Tibial nerve (tissue), 4 donors: ENCODE measurements at places on chromosomes 16 and 17.

DNA sequence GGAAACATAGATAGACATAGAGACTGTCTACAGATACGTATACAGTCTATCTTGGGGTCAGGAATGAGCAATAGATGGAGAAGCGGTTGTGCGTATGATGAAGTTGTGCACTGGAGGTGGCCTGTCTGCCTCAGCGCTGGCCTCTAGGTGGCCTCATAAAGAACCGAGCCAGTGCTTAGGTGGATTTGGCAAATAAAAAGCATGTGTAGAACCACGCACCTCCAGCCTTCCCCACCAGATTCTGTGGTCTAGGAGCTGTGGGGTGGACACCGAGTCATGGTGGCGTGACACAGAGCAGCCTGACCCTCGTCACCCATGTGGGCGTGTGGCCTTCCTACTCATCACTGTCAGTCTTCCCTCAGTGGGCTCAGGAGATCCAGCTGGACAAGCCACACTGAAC, 34.0 kb downstream of the PGS1 start:
- no peaks in the 10 kb centered on the region for H3K27me3 ChIP-seq
- no peak overlapping the region for H3K4me3 ChIP-seq
- H3K27ac ChIP-seq = peak overlapping the region; percentile 69
- no peaks in the 10 kb centered on the region for H3K36me3 ChIP-seq

- no peak for DNase-seq
- no peak overlapping the region for H3K27ac ChIP-seq
- peaks cover 11% of the 10 kb centered on the region for H3K4me1 ChIP-seq
- H3K36me3 ChIP-seq = peaks cover 81% of the 10 kb centered on the region
Measured at GRCh38 chr16:58040945-58041627, 15.5 kb downstream of the MMP15 start.

DNA sequence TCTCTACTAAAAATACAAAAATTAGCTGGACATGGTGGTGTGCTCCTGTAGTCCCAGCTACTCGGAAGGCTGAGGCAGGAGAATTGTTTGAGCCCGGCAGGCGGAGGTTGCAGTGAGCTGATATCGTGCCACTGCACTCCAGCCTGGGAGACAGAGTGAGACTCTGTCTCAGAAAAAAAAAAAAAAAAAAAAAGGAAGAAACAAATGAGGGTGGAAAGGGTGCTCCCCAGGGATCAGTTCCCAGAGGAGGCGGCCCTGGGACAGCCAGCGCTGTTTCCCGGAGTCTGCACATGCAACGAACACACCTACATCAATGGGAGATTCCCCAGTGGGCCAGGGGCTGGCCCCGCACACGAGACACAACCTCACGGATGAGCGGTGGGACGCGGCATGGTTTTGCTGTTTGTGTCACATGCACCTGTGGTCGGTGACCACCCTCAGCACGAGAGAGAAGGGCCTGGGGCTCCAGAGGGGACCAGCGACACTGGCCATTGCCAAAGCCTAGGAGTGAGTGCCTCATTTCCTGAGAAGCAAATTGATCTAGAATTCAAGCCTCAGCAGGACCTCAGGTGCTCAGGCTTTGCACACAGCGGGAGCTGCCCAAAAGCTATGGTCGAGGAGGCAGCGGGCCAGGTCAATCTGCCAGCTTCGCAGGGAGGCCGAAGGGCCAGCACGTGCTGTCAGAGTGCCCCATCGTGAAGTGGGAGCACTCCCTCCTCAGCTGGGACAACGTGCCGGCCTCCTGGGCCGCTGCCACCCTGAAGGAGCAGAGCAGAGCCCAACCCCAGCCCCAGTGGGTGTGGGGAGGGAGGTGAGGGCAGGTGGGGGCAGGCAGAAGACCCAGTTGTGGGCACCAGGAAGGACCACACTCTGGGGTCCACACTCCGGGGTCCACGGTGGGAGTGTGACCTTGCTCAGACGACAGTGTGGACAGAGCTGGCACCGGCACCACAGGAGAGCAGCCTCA, 13.8 kb upstream of the WDR45B start:
- H3K4me1 ChIP-seq = no peaks in the 10 kb centered on the region
- peak overlapping the region; percentile 13 for H3K27ac ChIP-seq
- no peak overlapping the region for H3K4me3 ChIP-seq

DNA sequence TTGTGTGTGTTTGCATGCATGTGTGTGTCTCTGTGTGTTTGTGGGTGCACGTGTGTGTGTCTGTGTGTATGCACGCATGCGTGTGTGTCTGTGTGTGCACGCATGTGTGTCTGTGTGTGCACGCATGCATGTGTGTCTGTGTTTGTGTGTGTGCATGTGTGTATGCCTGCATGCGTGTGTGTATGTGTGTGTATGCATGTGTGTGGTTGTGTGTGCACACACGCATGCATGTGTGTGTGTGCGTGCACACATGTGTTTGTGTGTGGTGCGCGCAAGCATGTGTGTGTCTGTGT, 239.9 kb upstream of the TNRC6C start:
- no peaks in the 10 kb centered on the region for H3K36me3 ChIP-seq
- H3K27ac ChIP-seq = no peak overlapping the region
- DNase-seq = no peak
- no peaks in the 10 kb centered on the region for H3K4me1 ChIP-seq
- H3K27me3 ChIP-seq = no peaks in the 10 kb centered on the region

DNA sequence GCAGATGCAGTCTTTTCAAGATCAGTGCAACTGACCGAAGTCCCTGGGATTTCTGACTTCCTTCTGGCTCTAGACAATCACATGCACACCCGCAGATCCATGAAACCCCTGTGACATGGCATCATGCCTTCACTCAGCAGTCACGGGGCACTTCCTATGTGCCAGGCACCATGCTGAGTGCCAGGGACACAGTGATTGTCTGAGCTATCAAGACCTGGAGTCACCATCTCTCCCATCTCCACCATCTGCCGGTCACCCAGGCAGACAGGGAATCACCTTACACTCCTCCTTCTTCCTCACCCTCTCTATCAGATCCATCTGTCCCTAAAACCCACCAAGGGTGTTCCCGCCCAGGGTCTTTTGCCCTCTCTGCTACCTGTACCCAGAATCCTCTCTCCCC, 5.3 kb downstream of the BEAN1 start:
- no peak overlapping the region for H3K4me3 ChIP-seq
- no peak for DNase-seq
- H3K36me3 ChIP-seq = no peaks in the 10 kb centered on the region
- H3K27me3 ChIP-seq = peaks cover 39% of the 10 kb centered on the region
- H3K27ac ChIP-seq = no peak overlapping the region

DNA sequence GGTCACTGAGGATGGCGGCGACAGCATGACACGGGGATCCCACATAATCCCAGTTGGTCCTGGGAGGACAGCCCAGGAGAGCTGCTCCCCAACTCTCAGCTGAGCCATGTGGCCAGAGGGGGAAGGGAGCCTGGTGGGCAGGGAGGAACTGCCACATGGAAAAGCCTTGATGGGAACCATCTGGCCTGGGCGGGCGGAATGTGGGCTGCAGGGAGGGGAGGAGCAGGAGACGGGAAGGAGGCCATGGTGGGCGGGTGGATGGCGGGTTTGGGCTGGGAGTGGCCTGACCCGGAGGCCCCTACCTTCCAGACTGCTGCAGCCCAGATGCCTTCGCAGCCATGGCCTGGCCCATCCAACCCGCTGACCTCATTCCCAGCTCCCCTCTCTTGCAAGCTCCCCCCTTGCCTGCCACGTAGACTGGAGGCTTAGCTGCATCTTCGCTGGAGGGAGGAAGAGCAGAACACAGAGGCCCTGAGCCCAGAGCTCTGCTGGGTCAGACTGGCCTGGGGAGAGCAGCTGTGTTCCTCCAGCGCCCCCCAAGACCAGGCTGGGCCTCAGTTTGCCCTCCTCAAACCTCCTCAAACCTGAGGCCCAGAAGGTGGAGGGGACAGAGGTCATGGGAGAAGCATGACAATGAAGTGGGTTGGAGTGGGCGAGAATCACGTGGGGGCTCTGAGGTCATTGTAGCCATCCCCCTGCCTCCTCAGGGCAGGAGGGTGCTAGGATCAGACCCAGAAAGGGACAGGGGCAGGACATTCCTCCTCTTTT, 8.2 kb upstream of the COL1A1 start:
- no peaks in the 10 kb centered on the region for H3K27me3 ChIP-seq
- peaks cover 81% of the 10 kb centered on the region for H3K4me1 ChIP-seq
- no peak overlapping the region for H3K4me3 ChIP-seq

DNA sequence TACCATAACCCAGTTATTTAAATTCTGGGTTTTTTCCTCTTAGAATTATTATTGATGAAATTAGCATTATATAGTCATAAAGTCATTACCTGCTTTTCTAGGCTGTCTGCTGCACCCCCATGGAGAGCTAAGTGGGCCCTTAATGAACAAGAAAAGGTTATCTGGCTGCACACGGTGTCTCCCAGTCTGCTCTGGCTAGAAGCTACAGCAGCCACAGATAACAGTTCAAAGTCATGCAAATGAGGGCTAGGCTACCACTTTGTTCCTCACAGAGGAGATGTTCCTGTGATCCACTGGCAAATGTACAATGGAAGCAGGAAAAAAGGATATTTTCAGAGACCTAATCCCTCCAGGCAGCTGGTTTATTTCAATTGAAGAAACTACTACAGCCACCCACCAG, 112.1 kb downstream of the SNX11 start:
- no peak overlapping the region for H3K27ac ChIP-seq
- no peak for DNase-seq
- H3K4me1 ChIP-seq = no peaks in the 10 kb centered on the region
- H3K36me3 ChIP-seq = no peaks in the 10 kb centered on the region
- no peaks in the 10 kb centered on the region for H3K27me3 ChIP-seq

DNA sequence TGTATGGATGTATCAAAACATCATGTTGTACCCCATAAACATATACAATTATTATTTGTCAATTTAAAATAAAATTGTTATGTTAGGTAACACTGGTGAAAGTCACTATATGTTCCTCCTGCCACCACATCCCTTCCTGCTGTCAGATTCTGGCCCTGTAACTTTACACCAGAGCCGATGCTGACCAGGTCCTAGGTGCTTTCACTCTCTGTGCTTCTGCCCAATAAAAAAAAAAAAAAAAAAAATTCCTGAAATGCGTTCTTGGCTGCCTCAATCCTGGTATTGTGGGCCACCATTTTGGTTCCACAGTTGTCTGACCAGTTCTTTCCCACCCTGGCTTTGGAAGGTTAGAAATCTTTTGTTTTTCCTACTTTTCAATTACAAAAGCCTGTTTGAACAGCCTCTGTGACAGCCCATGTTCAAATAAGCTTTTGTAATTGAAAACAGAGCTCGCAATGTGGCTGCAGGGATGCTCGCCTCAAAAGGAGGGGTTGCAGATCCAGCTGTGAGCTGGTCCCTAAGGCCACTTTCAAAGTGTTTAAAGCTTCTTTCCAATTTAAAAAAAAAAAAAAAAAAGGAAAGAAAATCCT, 831.0 kb upstream of the EEF2KMT start:
- H3K27me3 ChIP-seq = no peaks in the 10 kb centered on the region
- H3K4me1 ChIP-seq = no peaks in the 10 kb centered on the region
- no peaks in the 10 kb centered on the region for H3K36me3 ChIP-seq
- H3K27ac ChIP-seq = no peak overlapping the region

DNA sequence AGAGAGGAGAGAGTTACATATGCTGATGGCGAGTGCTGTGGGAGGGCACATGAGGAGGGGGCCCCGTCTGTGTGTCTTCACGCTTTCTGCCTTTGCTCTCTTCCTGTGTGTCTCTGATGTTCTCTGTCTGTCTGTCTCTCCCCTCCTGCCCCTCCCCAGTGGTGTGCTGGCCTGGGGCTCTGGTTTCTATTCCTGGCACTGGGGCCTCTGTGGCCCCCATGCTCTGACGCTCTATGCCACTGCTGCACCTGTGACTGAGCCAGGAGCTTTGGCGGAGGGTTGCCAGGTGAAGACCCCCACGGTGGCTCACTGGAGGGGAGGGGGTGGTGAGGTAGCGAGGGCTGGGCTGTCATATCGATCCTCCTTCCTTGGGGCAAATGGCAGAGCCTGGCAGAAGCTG, 24.6 kb upstream of the BRD7 start:
- H3K27ac ChIP-seq = no peak overlapping the region
- H3K27me3 ChIP-seq = no peaks in the 10 kb centered on the region
- H3K36me3 ChIP-seq = no peaks in the 10 kb centered on the region

DNA sequence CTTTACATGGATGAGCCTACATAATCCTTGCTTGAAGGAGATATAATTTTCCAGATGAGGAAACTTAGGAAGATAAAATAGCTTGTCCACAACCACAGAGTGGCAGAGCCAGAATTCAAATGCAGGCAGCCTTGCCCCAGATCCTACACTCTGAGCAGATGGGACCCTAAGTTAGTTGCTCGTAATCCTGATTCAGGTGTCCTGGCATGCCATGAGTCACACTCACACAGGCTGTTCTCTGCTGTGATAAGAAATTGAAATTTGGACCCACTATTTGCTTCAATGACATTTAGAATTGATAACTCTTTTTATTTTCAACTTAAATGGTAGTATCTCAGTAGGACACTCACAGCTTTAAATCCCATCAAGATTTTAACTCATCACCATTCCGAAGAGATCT, 150.7 kb upstream of the CACNG5 start:
- no peak for DNase-seq
- H3K36me3 ChIP-seq = peaks cover 12% of the 10 kb centered on the region
- H3K27me3 ChIP-seq = no peaks in the 10 kb centered on the region
- peaks cover 51% of the 10 kb centered on the region for H3K4me1 ChIP-seq
- no peak overlapping the region for H3K4me3 ChIP-seq
- no peak overlapping the region for H3K27ac ChIP-seq

- no peaks in the 10 kb centered on the region for H3K36me3 ChIP-seq
- no peak overlapping the region for H3K4me3 ChIP-seq
- DNase-seq = no peak
- no peaks in the 10 kb centered on the region for H3K27me3 ChIP-seq
Measured at GRCh38 chr16:56113223-56113622, 78.1 kb upstream of the GNAO1 start.

GRCh38 chr16:595942-596735, 6.3 kb downstream of the RAB40C start:
- no peaks in the 10 kb centered on the region for H3K4me1 ChIP-seq
- no peaks in the 10 kb centered on the region for H3K27me3 ChIP-seq
- no peaks in the 10 kb centered on the region for H3K36me3 ChIP-seq
- no peak overlapping the region for H3K4me3 ChIP-seq
- H3K27ac ChIP-seq = no peak overlapping the region

GRCh38 chr16:15035163-15035729, 20.6 kb downstream of the NTAN1 start:
- no peak overlapping the region for H3K27ac ChIP-seq
- no peak for DNase-seq
- no peak overlapping the region for H3K4me3 ChIP-seq
- no peaks in the 10 kb centered on the region for H3K4me1 ChIP-seq
- peaks cover 98% of the 10 kb centered on the region for H3K36me3 ChIP-seq

DNA sequence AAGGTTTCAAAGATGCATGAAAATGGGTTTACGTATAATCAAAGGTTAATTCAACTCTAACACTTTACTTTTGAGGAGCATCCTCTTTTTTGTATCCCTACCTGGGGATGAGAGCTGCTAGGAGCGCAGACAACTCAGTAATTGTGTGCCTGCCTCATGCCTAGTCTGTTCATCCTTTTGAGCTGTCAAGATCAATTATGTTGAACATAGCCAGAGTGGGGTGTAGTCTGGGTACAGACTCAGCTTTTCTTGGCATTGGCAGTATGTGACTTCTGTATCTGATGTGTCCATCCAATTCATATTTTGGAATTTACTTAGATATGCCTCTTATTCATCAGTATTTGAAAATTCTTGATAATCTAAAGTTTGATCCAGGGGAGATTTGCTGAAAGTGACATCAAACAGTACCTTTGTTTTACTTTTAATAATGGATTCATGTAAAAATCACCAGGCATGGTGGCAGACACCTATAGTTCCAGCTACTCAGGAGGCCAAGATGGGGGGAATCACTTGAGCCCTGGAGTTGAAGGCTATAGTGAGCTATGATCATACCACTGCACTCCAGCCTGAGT, 24.1 kb downstream of the PRKCA start:
- no peaks in the 10 kb centered on the region for H3K27me3 ChIP-seq
- no peaks in the 10 kb centered on the region for H3K36me3 ChIP-seq
- H3K4me3 ChIP-seq = no peak overlapping the region
- no peak overlapping the region for H3K27ac ChIP-seq

GRCh38 chr16:450385-450784, 24.9 kb downstream of the RAB11FIP3 start:
- H3K4me3 ChIP-seq = no peak overlapping the region
- peaks cover 11% of the 10 kb centered on the region for H3K4me1 ChIP-seq
- no peaks in the 10 kb centered on the region for H3K36me3 ChIP-seq
- no peaks in the 10 kb centered on the region for H3K27me3 ChIP-seq
